ENCODE measurements at places on chromosomes 6 and 20.

DNA sequence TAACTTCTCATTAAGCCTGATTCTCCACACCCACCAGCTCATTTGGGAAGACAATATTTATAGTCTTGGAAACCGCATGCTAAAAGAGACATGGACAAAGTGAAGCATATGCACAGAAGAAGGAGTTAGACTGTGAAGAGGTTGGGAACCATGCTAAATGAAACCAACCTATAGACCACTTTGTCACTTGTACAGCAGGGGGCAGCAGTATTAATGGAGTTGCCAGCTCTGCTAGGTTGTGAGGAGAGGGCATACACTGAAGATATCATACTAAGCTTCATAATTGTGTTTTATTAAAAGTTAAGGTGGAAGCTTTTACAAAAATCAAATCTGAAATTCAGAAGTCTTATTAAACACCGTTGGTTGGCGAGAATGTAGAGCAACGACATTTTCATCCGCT lies 38.3 kb upstream of the HMGCLL1 start:
- DNase-seq: peak; percentile 51

GRCh38 chr6:75201901-75202672 lies 3.8 kb downstream of the COL12A1 start:
- peak; percentile 53 for DNase-seq

DNA sequence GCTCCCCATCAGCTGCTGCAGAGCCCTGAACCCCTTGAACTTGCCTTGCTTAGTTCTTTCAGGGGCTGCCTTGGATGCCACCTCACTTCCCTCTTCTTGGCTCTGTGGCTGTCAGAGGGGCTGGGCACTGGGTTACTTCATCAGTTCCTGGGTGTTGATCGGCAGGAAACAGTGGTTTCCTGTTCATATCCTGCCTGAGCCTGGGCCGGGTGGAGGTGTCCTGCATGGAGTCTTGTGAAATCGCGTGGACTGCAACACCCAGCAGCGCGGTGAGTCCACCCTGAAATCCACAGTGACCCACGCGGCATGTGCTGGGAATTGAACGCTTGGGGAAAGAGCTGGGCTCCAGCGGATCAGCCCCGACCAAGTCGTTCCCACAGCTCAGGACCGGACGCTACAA lies 97.5 kb downstream of the CDH26 start:
- DNase-seq: no peak

- no peak for DNase-seq
Measured at GRCh38 chr20:14928083-14928482, 590.7 kb upstream of the FLRT3 start.

- DNase-seq: no peak
Measured at GRCh38 chr6:163901681-163902080, 487.2 kb downstream of the QKI start.

- DNase-seq: no peak
Measured at GRCh38 chr6:105642708-105643107, 239.8 kb upstream of the PREP start.
